Liver (tissue), 10 donors: ENCODE measurements at places on chromosomes 11 and 22. TPM values are rescaled to one million over a fixed set of nuclear protein-coding genes. Genes with fewer than 3 reads are reported as not detected.
A peak's percentile ranks its signal among the peaks of the same experiment; 100 is the strongest.

GRCh38 chr11:130763087-130763980 is 152.9 kb downstream of the SNX19 start:
- DNase-seq = no peak

- no peak for DNase-seq
These were observed 51.9 kb downstream of the RBX1 start for GRCh38 chr22:41003066-41003465.

GRCh38 chr11:64778223-64778472 is 194 bp downstream of the SF1 start:
- no peak for DNase-seq

GRCh38 chr11:121466063-121466794 is 13.5 kb upstream of the SORL1-AS1 start:
- no peak for DNase-seq

DNA sequence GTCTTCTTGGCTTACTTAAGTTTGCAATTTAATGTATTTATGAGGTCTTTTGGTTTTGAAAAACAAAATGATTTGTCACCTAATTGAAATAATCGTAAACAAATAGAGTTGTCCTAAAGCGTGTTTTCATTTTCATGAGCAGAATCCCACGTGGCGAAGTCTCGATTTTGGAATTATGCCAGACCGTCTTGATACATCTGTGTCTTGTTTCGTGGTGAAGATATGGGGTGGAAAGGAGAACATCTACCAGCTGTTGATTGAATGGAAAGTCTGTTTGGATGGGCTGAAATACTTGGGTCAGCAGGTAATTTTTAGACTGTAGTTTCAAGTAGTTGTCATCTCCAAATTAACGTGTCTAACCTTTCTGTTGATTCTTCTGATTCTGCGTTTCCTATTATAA is 64.7 kb downstream of the UVRAG start:
- no peak for DNase-seq

DNA sequence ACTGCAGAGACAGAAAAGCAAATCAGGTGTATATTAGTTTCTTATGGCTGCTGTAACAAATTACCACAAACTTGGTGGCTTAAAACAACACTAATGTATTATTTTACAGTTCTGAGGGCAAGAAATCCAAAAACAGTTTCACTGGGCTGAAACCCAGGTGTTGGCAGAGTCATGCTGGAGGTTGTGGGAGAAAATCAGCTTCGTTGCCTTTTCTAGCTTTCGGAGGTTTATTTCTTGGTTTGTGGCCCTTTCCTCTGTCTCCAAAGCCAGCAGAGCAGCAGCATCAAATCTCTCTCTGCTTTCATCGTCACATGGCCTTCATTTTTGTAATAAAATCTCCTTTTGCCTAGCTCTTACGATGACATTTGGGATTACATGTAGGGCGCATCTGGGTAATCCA is 33.0 kb upstream of the OR6M1 start:
- no peak for DNase-seq

DNA sequence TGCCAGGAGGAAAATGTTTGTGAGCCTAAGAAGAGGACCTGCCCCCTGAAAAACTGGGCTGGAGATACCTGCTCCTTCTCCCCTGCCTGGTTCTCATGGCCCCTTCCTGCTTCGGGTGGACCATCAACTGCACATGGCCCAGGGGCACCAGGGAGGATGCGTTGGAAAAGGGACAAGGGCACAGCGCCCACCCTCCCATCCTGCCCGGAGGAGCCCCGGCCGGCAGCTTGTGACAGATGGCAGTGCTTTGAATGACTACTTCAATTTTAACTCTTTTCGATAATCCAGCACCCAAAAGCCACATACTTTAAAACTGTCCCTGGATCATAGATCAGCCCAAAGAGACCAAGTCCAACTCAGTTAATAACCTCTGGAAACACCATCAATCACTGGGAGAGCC is 135.8 kb upstream of the NECTIN1 start:
- DNase-seq = no peak

DNA sequence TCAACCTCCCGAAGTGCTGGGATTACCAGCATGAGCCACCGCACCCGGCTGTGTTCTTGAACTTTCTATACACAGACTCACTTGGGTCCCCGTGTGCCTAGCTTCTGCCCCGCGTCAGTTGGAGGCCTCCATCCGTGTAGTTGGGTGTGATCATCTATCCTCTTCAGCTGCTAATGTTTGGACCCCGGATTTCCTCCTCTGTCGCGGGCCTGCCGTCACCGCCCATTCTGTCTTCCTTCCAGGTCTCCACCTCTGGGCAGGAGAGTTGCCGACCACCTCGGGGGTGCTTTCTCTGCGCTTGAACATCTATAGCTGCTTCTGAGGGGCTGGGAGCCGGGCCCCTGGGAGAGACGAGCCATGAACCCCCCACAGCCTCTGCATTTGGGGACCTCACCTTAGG is 5.5 kb downstream of the CDC42EP1 start:
- no peak for DNase-seq

GRCh38 chr11:24064309-24064903 is 432.4 kb upstream of the LUZP2 start:
- no peak for DNase-seq

DNA sequence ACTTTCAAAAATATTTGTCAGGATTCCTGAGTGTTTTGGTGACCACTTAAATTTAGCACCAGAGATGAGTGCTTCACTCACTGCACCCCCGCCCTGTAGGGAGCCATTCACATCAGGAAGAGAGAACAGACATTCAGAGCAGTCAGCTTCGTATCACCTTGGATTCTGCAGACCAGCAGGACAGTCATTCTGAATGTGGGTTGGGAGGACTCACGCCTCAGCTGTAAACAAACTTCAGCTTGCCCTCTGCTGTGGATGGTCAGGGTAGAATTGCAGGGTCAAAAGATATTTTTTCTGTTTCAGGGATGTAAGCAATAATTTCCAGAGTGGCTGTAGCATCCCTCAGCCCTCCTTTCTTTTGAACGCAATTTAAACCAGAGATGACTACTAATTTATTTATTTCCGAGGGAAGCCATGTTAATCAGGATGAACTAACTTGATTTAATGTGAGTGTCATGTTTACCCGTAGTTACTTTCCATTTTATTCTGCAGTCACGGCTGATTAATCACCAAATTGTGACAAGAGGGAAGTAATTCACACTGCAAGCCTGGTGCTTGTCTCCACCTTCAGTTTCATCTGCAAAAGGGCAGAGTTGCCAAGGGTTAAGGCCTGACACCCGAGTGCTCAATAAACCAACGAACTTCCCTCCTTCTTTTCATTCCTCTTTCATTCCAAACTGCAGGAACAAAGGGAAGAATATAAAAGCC is 174.2 kb upstream of the DDI1 start:
- no peak for DNase-seq

DNA sequence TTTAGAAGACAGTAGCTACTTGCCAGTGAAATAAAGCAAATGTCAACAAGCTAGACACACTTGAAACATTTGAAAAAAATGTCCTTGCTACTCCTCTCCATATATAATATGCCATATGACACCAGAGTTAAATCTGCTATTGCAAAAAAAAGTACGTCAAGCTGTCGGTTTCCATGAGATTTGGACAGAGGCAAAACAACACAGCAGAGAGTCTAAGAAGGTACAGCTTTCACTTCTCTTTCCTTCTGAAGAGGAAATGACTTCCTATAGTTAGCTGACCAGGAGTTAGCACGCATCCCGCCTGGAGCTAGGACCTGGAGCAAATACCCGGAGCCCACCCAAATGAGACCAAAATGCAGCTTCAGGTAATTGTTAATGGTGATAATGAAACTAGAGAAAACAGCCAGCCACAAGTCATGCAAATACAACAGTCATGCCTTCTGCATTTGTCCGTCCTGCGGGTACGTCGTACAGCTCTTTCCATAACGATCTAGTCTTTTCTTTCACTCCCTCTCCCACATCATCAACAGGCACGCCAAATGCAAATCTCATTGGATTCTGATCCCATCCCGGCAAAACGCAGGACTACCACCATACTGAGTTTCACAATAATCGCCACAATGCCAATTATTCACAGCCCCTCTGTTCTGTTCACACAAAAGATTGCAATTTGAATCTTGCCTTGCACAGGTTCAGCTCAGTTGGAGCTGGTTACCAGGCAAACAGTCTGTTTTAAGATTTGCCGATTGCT is 395.0 kb upstream of the CCDC90B start:
- no peak for DNase-seq

DNA sequence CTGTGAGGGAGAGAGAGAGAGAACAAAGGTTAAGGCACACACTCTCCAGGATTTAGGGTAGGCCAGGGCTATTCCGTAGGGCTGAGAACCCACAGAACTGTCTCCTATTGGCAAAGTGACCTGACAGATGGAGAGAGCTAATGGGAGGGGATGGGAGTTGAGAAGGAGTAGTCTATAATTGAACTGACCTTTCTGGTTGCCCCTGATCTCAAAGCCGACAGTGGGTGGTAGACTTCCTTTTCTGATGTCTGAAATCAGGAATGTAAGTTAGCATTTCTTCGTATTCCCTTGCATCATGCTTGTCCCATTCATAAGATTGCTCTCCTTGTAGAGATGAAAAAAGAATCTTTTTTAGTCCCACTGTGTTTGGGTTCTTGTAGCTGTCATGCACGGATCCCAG is 210.1 kb downstream of the NTM start:
- DNase-seq = no peak

DNA sequence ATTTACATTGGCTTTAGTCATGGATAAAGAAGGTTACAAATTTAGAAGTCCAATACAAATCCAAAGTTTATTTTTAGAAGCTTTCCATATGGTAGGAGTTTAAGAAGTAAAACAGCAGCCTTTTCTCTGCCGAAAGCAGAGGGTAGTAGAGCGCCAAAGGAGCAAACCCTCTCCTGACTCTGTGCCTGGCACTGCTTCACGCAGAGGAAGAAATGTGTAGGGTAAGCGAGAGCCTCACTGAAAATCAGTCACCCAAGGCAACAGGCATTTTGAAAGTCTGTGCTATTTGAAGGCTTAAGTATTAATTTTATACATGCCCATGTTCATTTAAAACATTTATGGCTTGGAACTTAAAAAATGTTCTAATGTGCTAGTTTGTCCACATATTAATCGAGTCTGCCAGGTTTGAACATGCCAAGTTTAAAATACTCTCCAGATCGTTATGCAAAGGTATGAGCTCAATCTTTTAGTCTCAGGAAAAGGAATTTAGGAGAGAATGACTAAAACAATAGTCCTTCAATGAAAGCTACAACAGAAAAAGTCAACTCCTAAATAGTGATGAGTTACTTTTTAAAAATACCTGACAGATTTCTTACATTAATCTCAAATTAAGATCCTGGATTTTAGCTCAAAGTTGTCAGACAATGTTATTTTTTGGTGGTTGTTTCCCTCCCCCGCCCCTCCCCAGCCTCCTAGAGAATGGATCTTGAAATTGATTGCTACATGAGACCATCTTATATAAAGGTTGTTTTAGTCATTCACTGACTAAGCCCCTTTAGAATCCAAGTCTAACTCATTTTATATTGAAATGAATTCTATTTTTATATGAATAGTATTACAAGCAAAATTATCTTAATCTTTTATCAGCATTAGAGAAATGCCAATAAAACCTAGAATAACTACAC is 38.7 kb downstream of the MRTFA start:
- no peak for DNase-seq

DNA sequence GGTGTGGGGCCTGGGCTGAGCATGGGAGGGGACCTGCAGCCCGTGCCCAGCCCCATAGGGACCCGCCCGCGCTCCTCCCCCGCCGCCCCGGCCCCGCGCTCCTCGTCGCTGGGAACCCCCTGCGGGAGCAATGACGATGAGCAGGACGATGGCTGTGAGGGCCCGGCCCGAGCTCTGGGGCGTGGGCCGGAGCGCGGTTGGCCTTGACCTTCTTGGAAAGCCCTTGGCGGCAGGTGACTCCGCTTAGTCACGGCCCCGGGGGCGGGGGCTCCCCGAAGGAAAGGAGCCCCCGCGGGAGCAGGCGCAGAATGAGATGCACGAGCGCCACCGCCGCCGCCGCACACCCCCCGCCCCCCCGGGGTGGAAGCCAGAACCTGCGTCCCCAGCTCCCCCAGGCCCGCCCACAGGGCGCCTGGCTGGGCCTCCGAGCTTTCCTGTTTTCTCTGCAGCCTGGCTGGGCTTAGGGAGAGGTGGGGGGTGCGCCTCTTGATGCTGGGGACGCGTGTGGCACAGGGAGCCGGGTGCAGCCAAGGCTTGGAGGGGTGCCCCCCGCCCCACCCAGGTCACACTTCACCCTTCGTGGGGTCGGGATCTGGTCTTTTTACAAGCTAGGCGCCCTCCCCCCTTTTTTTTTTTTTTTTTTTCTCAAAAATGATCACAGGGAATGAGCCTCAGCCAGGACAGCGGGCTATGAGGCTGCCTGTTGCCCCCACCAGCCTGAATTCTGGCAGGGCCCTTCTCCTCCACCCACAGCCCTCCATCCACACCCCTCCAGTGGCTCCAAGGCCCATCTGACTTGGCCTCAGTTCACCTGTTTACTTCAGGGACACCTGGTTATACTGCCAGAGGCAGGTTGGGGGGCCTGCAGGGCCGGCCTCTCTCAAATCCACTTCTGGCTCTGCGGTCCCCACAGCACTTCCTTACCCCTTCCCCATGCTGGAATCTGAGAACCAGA is 17.9 kb downstream of the CRELD2 start:
- DNase-seq = peak; percentile 55

GRCh38 chr11:47411884-47412746 is 3.7 kb downstream of the SLC39A13 start:
- DNase-seq = peak; percentile 63

- no peak for DNase-seq
These were observed 79.8 kb upstream of the TOP3B start for GRCh38 chr22:22062306-22062793.

- DNase-seq = no peak
These were observed 35.6 kb downstream of the ETS1 start for GRCh38 chr11:128551611-128552335.

GRCh38 chr11:47564933-47565339 is 463 bp upstream of the PTPMT1 start:
- no peak for DNase-seq

- DNase-seq = no peak
These were observed 19.8 kb upstream of the PSMA1 start for GRCh38 chr11:14539982-14540421.

GRCh38 chr11:4181782-4182721 is 87.5 kb downstream of the RRM1 start:
- DNase-seq = peak; percentile 50

DNA sequence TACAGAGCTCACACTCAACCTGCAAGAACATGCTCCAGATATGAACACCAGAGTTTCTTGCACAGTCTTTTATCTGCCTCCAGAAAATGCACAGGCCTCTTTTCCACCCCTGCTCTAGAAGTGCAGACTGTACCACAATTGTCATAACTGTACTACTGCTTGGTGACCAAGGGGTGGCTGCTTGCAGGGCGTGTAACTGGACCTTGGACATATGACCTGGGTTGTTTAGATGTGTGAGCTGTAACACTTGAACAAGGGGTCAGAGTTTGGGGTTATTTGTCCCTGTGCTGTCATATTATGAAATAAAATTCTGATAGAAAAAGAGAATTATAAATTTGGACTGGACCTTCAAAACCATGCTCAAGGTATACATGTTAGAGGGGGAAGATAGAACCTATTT is 1185.5 kb downstream of the FAM181B start:
- no peak for DNase-seq

GRCh38 chr11:118485273-118485672 is 42.0 kb upstream of the TTC36 start:
- DNase-seq = no peak

GRCh38 chr11:104130161-104130560 is 33.8 kb downstream of the PDGFD start:
- DNase-seq = no peak

The STK33 gene
- 1.1 TPM for total RNA-seq

The KBTBD3 gene
- total RNA-seq = 3.4 TPM

The DERL3 gene
- total RNA-seq = 1.0 TPM

The OR6T1 gene
- total RNA-seq = not detected

The KDM4E gene
- total RNA-seq = not detected

The OR4C16 gene
- not detected for total RNA-seq

The MRGPRE gene
- 0.23 TPM for total RNA-seq

The BLID gene
- 0.84 TPM for total RNA-seq

The IMMP1L gene
- 10.0 TPM for total RNA-seq

The LRP5 gene
- 99.3 TPM for total RNA-seq

The ZP1 gene
- not detected for total RNA-seq
